Left renal pelvis (tissue), 4 donors: ENCODE measurements at places on chromosomes 1 and 21. TPM values are rescaled to one million over a fixed set of nuclear protein-coding genes. Genes with fewer than 3 reads are reported as not detected.

The OR14K1 gene
- not detected for polyA plus RNA-seq

The DMRTA2 gene
- polyA plus RNA-seq, result not detected

The LCE1C gene
- not detected for polyA plus RNA-seq

The C1orf226 gene
- 19.9 TPM for polyA plus RNA-seq

The APCS gene
- not detected for polyA plus RNA-seq

The CELA3B gene
- not detected for polyA plus RNA-seq

The DEPDC1 gene
- polyA plus RNA-seq, result 17.6 TPM

The HPCA gene
- polyA plus RNA-seq, result 0.99 TPM

GRCh38 chr1:78586572-78586971 is 33.7 kb upstream of the IFI44L start:
- no peak for DNase-seq

GRCh38 chr1:15185617-15186016 is 32.1 kb downstream of the TMEM51 start:
- DNase-seq, result no peak

GRCh38 chr1:169086603-169087455 is 19.7 kb upstream of the ATP1B1 start:
- no peak for DNase-seq

DNA sequence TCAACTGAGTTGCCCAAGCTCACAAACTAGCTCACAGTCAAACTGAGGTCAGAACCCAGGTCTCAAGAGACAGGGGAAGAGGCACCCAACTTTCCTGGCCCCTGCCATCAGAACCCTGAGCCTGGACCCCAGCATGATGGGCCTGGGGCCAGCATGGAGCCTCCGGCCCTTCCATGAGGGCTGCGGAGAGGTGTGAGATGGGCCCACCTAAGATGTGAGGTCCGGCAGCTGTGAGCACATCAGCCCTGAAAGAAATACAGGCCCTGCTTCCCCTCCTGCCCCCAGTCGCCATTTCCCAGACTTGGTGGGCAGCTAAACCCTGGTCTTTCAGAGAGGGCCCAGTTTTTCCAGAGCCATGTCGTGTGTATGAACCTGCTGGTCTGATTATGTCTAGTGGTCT is 30.6 kb downstream of the QSOX1 start:
- no peak for DNase-seq

DNA sequence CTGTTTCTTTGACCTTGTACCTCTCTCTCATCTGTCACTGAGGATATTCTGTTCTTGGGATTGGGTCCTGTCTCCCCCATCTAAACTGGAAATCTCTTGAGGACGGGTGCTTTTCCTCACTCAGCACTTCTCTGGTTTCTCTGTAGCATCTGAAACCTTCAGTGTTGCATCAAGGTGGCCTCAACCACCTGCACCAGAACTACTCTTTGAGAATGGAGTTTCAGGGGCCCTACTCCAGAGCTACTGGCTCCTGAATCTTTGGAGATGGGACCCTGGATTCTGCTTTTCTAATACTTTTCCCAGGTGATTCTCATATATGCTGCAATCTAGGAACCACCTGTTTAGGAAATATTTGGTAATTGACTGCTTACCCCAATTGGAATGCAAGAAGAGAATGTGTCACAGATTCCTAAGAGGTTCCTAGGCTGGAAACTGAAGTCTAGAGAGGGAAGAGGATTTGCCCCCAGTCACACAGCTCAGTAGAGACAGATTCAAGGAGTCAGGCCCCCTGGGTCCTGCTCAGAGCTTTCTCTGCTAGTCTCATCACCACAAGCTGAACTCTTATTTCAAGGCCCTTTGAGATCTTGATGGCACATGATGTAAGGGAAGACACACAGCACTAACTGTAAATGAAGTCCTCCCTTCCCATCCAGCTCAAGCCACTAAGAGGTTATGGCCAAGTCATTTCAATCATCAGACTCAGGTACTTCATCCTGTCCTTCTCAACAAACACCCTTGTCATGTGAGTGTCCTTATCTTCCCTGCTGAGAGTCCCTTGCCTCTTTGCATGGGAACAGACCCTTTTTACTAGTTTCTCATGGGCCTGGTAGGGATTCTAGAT is 48.7 kb downstream of the EIF2D start:
- no peak for DNase-seq

DNA sequence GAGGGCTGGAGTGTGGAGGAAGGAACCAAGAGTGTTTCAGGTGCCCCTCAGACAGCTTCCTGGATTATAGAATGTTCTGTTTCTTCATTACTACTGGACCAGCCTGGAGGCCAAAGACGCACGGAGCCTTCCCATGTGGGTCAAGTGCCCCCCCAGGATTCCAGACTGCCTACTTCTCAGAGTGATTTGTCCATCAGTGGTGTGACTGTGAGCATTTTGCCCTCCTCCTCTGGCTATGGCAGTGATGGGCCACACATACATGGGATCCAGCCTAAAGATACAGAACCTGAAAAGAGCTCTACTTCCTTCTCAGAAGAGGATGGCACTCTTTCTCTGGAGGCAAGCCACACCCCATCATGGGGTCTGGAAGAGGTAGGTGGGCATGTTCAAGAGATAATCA is 64.9 kb downstream of the MACF1 start:
- no peak for DNase-seq
